Amniotic epithelial cell (primary cell): ENCODE measurements at places on chromosomes 6 and 20.

- no peak for DNase-seq
These were observed 129.4 kb upstream of the ZNF217 start for GRCh38 chr20:53723045-53723444.

- no peak for DNase-seq
These were observed 347.5 kb downstream of the PREX1 start for GRCh38 chr20:48480216-48480772.

DNA sequence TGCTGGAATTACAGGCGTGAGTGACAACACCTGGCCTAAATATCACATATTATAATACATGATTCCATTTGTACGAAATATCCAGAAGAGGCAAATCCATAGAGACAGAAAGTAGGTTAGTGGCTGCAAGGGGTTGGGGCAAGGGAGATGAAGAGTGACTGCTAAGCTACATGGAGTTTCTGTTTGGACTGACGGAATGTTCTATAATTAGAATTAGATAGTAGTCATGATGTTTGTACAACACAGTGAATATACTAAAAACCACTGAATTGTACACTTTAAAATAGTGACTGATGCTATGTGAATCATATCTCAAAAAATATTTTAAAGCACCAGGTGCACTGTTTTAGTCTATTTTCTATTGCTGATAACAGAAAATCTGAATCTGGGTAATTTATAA, 3.7 kb upstream of the HEBP2 start:
- DNase-seq = no peak

DNA sequence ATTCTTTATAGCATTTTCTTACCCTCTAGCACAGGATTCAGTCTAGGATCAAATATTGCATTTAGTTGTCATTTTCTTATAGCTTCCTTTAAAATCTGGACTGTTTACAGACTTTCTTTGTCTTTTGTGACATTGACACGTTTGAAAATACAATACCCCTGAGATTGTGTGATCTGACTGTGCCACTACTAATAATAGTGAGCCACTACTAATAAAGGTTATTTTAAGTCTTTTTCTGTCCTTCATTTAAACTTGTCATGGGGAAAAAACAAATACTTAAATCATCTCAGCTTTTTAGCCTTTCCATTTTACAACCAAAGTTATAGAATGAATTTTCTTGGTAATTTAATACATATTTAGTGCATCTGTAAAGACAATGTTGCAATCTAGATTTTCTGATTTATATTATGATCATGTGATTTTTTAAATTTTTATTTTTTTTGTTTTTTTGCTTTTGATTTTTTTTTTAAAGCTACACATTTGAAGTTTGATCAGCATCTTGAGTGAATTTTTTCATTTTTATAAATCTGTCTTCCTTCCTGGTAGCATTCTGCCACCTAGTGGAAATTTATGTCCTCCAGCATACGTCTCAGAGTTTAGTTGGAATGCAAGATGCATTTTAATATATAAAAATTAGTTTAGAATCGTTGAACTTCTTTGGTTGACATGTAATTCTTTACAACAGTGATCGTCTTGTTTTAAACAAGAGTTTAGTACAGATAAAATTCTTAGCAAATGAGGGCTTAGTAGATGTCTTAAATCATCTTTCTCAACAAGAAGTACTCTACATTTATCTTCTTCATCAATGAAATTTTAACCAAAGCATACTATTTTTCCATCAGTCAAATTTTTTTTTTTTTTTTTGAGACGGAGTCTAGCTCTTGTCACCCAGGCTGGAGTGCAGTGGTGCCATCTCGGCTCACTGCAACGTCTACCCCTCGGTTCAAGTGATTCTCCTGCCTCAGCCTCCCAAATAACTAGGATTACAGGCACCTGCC, 119.4 kb downstream of the NCOA3 start:
- DNase-seq = peak; percentile 70
